Activated naive CD4-positive, alpha-beta T cell treated with anti-CD3 and anti-CD28 coated beads, Interleukin-2, amount 50 U/mL, for 72 hours (primary cell): ENCODE measurements at places on chromosomes 1 and 21.

GRCh38 chr1:27416387-27417111 lies 24.1 kb downstream of the GPR3 start:
- DNase-seq, result peak; percentile 66

- no peak for DNase-seq
Observed at GRCh38 chr21:15135867-15136629, 71.2 kb upstream of the NRIP1 start.

DNA sequence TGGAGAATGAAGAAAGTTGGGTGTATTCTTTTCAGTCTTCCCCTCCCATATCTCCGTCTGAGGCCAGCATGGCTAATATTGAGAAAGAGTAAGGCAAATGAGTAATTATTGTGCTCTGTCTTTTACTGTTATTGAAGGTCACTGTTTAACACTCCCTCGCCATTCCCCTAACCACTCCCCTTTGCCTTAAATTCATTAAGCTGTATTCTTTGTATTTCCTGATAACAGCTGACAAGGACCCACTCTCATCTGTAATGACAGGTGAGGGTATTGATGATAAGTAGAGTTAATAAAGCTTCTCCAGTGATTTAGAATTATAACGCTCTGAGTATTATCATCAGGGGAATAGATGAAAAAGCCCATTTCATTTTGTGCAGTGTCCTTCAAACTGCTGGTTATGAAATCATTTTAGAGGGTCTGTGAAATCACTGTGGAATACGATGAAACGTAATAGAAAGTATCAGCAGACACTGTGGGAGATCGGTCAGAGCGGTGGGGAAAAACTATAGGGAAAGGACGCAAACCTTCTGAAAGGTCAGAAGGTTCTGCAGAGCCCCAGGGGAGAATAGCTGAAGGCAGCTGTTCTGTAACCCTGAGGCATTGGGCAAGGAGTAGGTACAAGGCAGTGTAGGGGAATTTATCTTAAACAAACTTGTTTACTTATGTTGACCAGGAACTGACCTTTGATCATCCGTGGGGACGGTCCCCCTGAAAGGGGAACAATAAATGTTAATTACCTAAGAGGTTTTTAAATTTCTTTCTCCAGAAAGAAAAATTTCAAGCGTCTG lies 46.3 kb upstream of the CACYBP start:
- DNase-seq, result no peak

- peak; percentile 4 for DNase-seq
Observed at GRCh38 chr1:27773826-27774445, 917 bp downstream of the STX12 start.

DNA sequence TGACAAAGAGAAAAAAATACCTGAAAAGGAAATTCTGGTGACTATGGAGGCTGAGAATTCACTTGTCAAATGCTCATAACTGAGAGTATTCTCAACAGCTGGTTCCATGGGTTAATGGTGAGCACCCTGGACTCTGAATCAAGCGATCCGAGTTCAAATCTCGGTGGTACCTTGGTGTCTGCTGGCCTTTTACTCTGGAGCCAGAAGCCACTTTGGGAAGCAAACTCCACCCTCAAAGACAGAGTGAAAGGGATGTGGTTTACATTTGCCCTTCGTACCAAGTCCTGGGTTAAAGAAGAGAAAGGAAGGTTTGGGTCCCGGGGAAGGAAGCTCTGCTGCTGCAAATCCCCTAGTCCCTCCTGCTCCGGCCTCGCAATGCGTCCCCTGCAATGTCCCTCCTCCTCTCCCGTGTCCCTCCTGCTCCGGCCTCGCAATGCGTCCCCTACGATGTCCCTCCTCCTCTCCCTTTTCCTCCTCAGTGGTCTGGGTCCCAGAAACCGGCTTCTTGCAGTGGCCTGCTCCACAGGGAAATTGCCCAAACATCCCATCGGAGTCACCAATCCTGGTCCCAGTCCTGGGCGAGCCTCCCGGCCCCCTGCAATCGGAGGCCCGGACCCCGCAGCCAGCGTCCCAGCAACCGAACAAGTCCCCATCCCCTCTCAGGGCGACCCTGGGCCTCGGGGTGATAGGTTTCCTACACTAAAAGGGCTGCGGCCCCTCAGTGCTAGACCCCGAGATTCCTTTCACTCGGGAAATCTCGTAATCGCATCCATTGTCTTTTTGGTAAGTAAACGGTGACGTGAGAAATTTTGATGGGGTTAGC lies 129.4 kb downstream of the PPIAL4G start:
- no peak for DNase-seq

- DNase-seq, result no peak
Observed at GRCh38 chr1:12098786-12099185, 35.7 kb downstream of the TNFRSF8 start.

DNA sequence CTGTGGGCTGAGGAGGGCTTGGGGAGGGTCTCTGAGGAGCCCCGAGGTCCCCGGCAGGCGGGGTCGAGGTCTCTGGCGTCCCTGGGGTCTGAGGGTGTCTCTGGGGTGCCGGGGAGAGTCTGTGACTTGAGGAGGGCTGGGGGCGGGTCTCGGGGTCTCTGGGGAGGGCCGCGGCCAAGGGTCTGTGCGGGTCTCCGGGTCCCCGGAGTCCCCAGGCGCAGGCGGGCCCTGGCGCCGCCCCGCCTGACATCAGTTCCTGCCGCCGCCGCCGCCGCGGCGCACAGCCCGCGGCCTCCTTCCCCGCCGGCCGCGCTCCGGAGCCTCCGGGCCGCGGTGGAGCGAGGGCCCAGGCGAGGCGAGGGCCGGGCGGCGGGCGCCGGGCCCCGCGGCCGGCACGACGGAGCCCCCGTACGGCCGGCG lies at the start of gene PLEKHM2:
PLEKHM2 (plus strand) TSS at position 279 of the 420 bp plus-strand sequence. CDS start 239 bp downstream, outside the sequence.
- no peak for DNase-seq

- DNase-seq, result peak; percentile 50
Observed at GRCh38 chr1:31739346-31739745, 24.8 kb downstream of the ADGRB2 start.

GRCh38 chr1:227559499-227559898 lies 3.9 kb upstream of the ZNF678 start:
- DNase-seq, result no peak
